CD4-positive, alpha-beta memory T cell (primary cell): ENCODE measurements at places on chromosomes 13 and 19.
A peak's percentile ranks its signal among the peaks of the same experiment; 100 is the strongest.

DNA sequence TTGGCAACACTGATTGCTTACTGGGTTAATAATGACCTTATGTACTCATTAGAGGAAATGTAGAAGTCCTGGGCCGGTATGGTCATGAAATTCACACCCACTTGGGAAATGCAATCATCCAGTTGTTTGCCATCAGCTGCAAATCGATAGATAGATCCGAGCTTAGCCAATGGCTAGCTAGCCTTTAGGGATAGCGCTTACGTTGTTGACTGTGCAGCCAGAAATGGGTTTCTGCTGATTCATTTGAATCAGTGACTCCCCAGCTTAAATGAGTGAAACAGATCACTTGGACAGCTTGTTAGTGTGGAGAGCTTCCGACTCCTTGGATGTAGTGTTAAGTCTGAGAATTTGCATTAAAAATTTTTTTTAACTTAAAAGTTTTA is 11.8 kb downstream of the IL17D start:
- no peak overlapping the region for H3K27ac ChIP-seq
- H3K36me3 ChIP-seq: no peaks in the 10 kb centered on the region
- H3K4me3 ChIP-seq: no peak overlapping the region

GRCh38 chr13:79846386-79846785 is 365.4 kb downstream of the NDFIP2 start:
- H3K27ac ChIP-seq: no peak overlapping the region
- no peaks in the 10 kb centered on the region for H3K4me1 ChIP-seq
- H3K4me3 ChIP-seq: no peak overlapping the region
- DNase-seq: no peak
- no peaks in the 10 kb centered on the region for H3K27me3 ChIP-seq

- H3K4me3 ChIP-seq: peak overlapping the region; percentile 73
- peak; percentile 80 for DNase-seq
- peak overlapping the region; percentile 100 for H3K27ac ChIP-seq
- H3K36me3 ChIP-seq: peaks cover 2% of the 10 kb centered on the region
Measured at GRCh38 chr19:39402346-39403300, 4.0 kb upstream of the ZFP36 start.

DNA sequence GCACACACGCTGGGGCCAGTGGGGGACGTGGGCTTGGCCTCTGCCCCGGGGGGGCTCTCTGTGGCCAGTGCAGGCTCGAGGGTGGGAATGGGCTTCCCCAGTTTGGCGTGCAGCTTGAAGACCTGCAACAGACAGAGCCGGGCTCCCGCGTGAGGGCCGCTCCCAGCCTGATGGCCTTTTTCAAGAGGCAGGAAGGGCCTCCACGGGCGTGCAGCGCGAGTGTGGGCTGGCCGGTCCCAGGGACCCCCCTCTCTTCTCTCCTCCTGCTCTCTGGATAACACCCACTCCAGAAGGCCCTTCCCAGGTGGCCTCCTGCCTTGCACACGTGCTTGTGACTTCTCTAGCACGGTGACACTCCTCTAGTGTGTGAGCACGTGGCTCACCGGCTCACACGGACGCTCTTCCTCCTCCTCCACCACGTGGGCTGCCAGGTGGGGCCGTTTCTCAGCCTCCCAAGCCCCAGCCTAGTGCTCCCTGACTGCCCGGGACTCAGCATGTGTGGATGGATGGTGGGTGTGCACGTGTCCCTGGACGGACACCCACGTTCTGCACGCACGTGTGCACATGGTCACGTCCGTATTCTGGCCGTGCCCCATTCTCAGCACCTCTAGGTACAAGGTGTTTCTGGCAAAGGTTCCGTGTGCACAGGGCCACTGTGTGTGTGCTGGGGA is 39.2 kb upstream of the MATK start:
- DNase-seq: no peak
- H3K27me3 ChIP-seq: no peaks in the 10 kb centered on the region
- H3K4me3 ChIP-seq: no peak overlapping the region
- H3K27ac ChIP-seq: no peak overlapping the region
- H3K36me3 ChIP-seq: no peaks in the 10 kb centered on the region

DNA sequence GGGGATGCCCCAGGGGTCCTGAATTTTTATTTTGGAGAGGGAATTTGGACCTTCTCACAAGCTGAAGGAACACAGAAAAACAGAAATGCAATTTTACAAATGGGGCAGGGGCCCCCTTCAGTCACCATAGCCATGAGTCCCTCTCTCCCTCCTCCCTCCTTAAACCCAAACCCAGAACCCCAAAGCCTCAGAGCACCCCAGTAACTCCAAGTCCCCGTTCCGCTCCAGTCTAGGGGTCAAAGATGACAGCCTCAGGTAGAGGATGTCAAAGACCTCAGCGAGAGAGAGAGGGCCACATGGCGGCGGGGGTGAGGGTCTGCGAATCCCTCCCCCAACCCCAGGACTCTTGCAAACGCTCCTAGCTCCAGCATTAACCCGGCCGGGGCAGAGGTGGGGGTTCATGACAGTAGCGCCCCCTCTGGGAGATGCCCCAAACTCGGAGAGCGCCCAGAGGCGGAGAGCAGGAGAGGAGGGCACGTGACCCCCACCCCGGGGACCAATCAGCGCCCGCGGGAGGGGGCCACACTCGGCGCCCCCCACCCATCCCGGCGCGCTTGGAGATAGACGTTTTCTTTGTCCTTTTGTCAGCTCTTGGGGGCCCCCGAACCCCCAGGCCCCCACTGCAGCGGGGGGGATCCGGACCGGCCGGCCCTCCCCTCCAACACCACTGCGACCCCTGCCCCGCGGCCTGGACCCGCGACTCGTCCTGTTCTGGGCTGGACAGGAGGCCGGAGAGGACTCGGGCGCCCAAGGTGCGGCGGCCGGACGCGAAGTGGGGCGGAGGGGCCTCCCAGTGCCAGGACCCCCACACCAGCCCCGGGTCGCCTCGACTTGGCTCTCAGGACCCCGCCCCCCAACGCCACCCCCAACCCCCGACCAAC is 20.8 kb upstream of the SEMA6B start:
- H3K27me3 ChIP-seq: peaks cover 10% of the 10 kb centered on the region
- no peaks in the 10 kb centered on the region for H3K36me3 ChIP-seq
- H3K4me1 ChIP-seq: peaks cover 11% of the 10 kb centered on the region
- H3K4me3 ChIP-seq: no peak overlapping the region
- no peak overlapping the region for H3K27ac ChIP-seq

- no peak for DNase-seq
- no peaks in the 10 kb centered on the region for H3K27me3 ChIP-seq
- H3K36me3 ChIP-seq: no peaks in the 10 kb centered on the region
- no peak overlapping the region for H3K4me3 ChIP-seq
- no peak overlapping the region for H3K27ac ChIP-seq
- H3K4me1 ChIP-seq: no peaks in the 10 kb centered on the region
Measured at GRCh38 chr13:64327505-64328194, 2902.5 kb downstream of the PCDH9 start.

- no peaks in the 10 kb centered on the region for H3K4me1 ChIP-seq
- H3K4me3 ChIP-seq: no peak overlapping the region
- H3K27me3 ChIP-seq: peaks cover 4% of the 10 kb centered on the region
- H3K36me3 ChIP-seq: no peaks in the 10 kb centered on the region
- no peak overlapping the region for H3K27ac ChIP-seq
Measured at GRCh38 chr19:34082289-34083077, 89.8 kb upstream of the LSM14A start.

DNA sequence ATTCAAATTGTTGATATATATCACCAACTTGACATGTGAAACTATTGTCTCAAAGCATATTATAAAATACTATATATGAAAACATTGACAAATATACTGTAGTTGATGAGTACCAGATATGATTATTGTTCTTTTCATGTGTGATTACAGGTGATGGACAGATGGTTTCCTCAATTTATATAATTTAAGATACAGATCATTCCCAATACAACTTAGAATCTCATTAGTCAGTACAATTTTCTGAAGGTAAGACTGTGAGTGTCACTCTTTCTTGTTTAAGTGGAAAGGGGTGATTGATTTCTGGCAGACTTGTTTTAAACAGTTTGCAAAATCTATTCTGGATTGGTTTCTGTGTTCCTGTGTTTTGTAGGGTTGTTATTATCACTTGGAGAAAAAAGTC is 498.8 kb downstream of the IRS2 start:
- H3K27ac ChIP-seq: no peak overlapping the region
- H3K4me1 ChIP-seq: no peaks in the 10 kb centered on the region
- no peaks in the 10 kb centered on the region for H3K36me3 ChIP-seq

DNA sequence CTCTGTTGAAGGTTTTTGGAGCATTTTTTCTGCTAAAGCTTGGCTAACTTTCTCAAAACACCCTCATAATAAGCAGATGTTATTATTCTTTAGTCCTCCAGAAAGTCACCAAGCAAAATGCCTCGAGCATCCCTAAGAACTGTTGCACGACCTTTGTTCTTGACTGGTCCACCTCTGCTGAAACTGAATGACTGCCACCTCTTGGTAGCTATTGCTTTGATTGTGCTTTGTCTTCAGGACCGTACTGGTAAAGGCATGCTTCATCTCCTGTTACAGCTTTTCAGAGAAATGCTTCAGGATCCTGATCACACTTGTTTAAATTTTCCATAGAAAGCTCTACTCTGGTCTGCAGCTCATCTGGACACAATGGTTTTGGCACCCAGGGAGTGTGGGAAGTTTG is 254.8 kb downstream of the DCT start:
- H3K36me3 ChIP-seq: no peaks in the 10 kb centered on the region
- no peak overlapping the region for H3K27ac ChIP-seq
- no peaks in the 10 kb centered on the region for H3K27me3 ChIP-seq
- H3K4me1 ChIP-seq: no peaks in the 10 kb centered on the region
- DNase-seq: no peak

GRCh38 chr19:40603071-40603388 is 1.9 kb downstream of the LTBP4 start:
- DNase-seq: no peak
- no peak overlapping the region for H3K4me3 ChIP-seq
- peak overlapping the region; percentile 61 for H3K27ac ChIP-seq
- no peaks in the 10 kb centered on the region for H3K36me3 ChIP-seq

DNA sequence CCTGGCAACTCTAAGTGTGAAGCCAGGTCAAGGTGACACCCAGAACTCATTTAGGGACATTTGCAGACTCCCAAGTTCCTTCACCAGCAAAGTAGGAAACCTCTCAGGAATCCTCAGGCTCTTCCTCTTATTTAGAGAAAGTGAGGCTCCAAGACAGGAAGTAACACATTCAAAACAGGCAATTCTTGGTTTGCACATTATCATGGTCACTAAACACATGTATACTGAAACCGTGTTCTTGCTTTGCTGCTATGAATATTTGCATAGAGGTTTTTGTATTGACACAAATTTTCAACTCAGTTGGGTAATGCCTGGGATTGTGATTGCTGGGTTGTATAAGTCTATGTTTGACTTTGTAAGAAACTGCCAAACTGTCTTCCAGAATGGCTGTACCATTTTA is 13.2 kb upstream of the URI1 start:
- H3K4me1 ChIP-seq: no peaks in the 10 kb centered on the region
- H3K4me3 ChIP-seq: no peak overlapping the region
- no peak for DNase-seq
- no peaks in the 10 kb centered on the region for H3K27me3 ChIP-seq
- H3K36me3 ChIP-seq: no peaks in the 10 kb centered on the region
- H3K27ac ChIP-seq: no peak overlapping the region

- no peak for DNase-seq
- H3K36me3 ChIP-seq: no peaks in the 10 kb centered on the region
- no peak overlapping the region for H3K27ac ChIP-seq
- no peaks in the 10 kb centered on the region for H3K4me1 ChIP-seq
- H3K27me3 ChIP-seq: no peaks in the 10 kb centered on the region
- H3K4me3 ChIP-seq: no peak overlapping the region
Measured at GRCh38 chr19:27705896-27706295, 1507.1 kb downstream of the UQCRFS1 start.

GRCh38 chr13:103006641-103007426 is 59.4 kb downstream of the SLC10A2 start:
- no peak overlapping the region for H3K4me3 ChIP-seq
- H3K4me1 ChIP-seq: no peaks in the 10 kb centered on the region
- H3K27ac ChIP-seq: no peak overlapping the region
- H3K36me3 ChIP-seq: no peaks in the 10 kb centered on the region

DNA sequence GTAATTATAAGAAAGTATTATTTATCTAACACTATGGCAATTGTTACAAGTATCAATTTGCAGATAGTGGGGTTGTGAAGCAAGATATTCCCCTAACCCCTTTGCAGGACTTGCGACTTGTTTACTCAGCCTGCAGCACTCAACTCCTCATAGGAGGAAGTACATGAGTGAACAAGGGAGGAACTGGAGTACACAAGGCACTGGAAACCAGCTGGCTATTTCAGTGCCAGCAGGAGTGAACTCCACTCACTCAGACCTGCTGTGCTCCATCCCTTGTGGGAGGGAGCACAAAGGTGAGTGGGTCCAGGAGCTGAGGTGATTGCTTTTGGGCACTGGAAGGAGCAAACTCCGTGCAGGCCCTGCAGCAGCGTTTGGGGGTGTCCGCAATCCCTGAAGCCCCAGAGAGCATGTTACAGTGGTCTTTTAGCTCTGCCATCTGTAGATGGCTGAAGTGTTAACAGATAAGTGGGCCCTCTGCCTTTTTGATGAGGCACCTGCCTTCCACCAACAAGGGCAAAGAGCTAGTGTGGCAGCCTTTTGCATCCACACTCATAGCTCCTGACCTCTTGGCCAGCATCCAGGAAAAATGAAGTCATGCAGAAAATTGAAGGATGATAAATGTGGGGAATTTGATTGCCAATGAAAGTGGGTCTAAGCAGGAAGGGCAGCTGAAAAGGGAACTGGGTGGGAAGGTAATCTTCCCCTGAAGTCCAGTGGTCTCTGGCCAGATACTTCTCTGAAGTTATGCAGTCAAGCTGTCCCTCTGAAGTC is 802.2 kb upstream of the MIR17HG start:
- H3K36me3 ChIP-seq: no peaks in the 10 kb centered on the region
- H3K4me1 ChIP-seq: no peaks in the 10 kb centered on the region
- DNase-seq: no peak
- H3K27ac ChIP-seq: no peak overlapping the region
- H3K27me3 ChIP-seq: no peaks in the 10 kb centered on the region
- no peak overlapping the region for H3K4me3 ChIP-seq

DNA sequence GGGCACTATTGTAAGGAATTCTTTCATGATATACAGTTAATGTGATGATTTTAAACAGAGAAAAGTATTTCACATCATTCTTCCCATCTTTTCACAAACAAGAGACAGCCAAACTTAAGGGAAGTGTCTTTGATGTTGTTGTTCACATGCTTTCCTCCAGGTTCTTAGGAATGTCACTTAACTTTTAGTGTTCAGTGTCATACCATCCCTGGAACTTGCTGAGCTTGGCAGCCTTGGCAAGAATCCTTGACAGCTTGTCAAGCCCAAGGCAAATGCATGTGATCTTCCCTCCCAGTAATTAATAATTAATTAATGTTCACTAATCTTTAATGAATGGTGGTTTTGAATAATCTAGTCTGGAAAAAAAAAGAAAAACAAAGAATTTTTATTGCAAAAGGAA is 727.9 kb upstream of the PRR20A start:
- H3K27ac ChIP-seq: no peak overlapping the region
- no peak overlapping the region for H3K4me3 ChIP-seq
- no peak for DNase-seq
- no peaks in the 10 kb centered on the region for H3K27me3 ChIP-seq

GRCh38 chr19:37983916-37984315 is 76.9 kb downstream of the SIPA1L3 start:
- H3K4me3 ChIP-seq: no peak overlapping the region
- no peaks in the 10 kb centered on the region for H3K4me1 ChIP-seq
- no peaks in the 10 kb centered on the region for H3K27me3 ChIP-seq
- H3K36me3 ChIP-seq: no peaks in the 10 kb centered on the region
- H3K27ac ChIP-seq: no peak overlapping the region

- no peaks in the 10 kb centered on the region for H3K4me1 ChIP-seq
- DNase-seq: no peak
- H3K36me3 ChIP-seq: no peaks in the 10 kb centered on the region
- no peak overlapping the region for H3K27ac ChIP-seq
- no peak overlapping the region for H3K4me3 ChIP-seq
Measured at GRCh38 chr19:54660964-54661363, 1.8 kb upstream of the LILRB4 start.
